CD4-positive, CD25-positive, alpha-beta regulatory T cell (primary cell): ENCODE measurements at places on chromosomes 4 and X. TPM values are rescaled to one million over a fixed set of nuclear protein-coding genes. Genes with fewer than 3 reads are reported as not detected.

The CSAG2 gene
- polyA plus RNA-seq: not detected

The TMPRSS11D gene
- not detected for polyA plus RNA-seq

- no peak for DNase-seq
Measured at GRCh38 chr4:137090951-137091350, 441.3 kb downstream of the PCDH18 start.

DNA sequence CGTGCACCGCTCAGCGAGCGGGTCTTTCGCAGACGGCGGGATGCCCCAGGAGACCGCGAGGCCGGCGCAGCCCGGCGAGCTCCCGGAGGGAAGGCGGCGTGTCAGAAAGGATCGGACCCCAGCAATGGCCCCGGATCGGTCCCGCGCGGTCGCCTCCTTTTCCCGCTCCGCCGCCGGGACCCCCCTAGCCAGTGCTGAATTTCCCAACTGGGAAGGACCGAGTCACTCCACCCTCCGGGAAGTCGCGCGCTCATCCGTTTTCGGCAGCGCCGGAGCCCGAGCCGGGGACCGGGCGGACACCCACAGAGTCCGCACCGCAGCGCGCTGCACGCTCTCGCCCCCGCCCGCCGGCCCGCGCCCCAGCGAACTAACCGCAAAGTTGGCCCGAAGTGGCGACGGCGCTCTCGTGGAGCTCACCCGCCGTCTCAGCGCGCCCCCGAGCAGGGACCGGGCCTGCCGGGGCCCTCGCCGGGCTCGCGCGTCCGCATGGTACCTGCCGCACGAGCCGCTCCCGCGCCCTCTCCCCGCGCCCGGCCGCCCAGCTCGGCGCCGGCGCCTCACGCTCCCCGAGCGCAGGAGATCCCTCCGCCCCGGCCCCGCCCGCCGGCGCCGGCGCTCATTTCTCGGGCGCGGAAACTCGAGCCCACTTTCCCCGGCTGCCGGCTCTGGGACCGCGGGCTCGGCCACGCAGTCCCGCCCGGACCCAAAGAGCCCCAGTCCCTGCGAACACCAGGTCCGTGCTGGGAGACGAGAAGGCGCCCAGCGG lies at the start of gene FAT1:
Gene FAT1, minus strand, starts transcription at position 565 of the 766 bp plus-strand sequence. CDS start 14,029 bp downstream, outside the sequence.
- no peak for DNase-seq

DNA sequence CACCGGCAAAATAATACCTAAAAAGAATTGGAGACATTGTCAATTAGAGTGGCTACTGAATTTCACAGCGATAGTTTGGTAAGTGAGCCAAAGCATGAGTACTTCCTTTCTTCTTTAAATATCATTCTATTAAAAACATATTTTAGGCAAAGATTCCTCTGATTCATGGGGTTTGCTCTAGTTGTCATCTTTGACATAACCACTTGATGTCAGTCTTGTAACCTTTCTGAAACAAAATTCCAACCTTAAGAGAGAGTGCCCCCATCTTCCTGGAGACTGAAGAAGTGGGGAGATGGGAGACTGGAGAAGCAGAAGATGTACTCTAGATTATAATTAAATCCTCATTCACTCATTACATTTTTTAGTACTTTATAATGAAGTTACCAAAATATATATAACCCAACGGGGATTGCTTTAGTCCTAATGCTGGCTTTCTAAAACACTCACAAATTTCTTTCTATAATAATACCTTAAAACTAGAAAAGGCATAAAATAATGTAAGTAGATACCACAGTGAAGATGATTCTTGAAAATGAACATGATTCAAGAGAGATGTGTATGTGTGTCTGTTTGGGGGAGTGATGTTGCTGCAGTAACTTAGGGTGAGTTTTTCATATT lies 96.4 kb downstream of the EMCN start:
- no peak for DNase-seq

DNA sequence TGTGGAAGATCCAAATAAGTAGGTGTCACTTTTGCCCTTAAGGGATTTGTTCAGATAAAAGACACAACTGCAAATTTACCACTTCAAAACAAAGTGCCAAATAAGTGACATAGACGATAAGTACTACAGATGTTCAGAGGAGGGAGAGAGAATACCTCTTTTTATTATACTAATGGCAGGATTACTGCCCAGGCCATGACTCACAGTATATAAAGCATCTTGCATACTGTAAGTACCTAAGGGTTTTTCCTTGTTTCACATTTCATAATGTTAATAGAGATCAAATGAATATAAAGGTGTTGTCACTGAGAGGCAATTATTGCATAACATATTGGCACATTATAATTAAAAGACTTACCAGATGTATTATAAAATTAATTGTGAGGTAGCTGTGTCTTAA lies 46.4 kb downstream of the PTPN13 start:
- DNase-seq: no peak

- DNase-seq: no peak
Measured at GRCh38 chr4:3200423-3201090, 48.4 kb upstream of the MSANTD1 start.

GRCh38 chr4:173088144-173088543 lies 80.5 kb upstream of the GALNT7 start:
- no peak for DNase-seq

GRCh38 chrX:150846130-150846529 lies 52.3 kb downstream of the CD99L2 start:
- no peak for DNase-seq

- DNase-seq: no peak
Measured at GRCh38 chr4:110172972-110173371, 25.4 kb downstream of the ELOVL6 start.
